ENCODE measurements at places on chromosomes 5 and 9.

GRCh38 chr9:91391412-91391811 is 29.7 kb upstream of the AUH start:
- DNase-seq, result no peak

DNA sequence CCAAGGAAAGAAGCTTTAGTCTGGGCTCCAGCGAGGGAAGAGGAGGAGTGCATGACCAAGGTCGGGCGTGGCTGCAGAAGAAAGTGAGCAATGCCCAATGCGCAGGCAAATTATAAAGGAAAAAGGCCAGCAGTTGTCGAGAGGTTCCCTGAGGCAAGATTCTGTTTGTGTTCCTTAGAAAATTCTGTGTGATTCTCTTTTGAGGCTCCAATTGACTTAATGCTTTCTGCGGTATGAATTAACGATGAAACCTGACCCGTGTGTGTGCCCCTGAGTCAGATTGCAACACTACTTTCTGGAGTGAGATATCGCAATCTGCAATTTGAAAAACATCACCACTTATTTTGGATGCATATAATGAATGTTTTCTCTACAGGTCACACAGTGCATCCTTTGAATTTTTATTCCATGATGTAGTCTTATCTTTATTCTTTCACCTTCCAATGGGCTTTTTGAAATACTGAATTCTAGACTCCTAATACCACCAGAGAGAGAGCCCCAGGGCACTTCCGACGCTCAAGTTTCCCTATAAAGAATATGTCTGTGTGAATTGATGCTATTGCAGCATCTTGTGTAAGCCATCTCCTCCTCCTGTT is 117.9 kb upstream of the IL6ST start:
- no peak for DNase-seq

DNA sequence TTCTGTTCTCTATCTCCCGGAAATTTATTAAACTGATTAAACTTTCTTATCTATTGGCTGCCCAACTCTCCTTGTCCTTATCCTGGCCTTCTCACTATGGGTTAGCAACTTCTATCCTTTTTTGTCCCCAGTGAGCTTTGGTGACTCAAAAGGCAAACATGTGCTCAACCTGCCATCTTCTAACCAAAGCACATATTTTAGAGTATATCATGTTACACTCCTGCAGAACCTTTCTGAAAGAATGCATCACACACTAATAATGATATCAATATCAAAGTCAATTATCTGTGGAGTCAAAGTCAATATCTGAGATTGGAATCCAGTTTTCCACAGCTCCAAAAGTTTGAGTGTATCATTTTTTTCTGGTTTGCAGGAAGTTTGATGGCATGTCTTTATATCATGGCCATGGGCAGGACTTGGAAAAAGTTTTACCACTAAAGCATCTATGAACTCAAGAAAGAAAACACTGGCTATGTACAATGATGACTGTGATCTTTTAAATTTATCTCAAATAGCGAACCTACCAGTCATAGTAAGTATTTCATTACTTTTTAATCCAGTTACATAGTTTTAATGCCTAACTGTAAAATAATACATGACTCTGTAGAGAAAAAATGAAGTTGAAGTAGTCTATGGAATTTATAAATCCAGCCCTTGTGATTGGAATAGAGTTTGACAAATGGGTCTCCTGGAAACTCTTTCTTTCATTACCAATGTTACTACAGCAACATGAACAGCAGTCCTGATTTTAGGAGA is 166.8 kb downstream of the DROSHA start:
- DNase-seq, result no peak

DNA sequence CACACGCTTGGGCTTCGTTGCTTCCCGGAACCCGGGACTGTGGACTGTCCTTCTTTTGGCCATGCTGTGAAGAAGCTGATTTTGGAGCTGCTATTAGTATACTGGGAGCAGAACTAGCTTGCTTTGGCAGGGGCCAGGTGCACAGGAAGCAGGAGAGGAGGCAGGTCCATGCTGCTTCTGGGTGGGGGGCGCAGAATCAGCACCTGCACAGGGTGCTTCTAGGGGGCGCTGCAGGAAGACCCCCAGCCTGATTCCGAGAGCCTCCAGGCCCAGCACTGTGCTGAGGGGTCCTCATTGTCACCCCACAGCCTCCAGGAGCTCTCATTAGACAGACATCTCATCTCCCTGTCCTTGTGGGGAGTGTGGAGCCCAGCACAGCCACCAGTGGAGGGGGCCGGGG is 252.6 kb upstream of the IRX4 start:
- no peak for DNase-seq

GRCh38 chr5:169805527-169805934 is 168.5 kb downstream of the DOCK2 start:
- DNase-seq, result no peak

DNA sequence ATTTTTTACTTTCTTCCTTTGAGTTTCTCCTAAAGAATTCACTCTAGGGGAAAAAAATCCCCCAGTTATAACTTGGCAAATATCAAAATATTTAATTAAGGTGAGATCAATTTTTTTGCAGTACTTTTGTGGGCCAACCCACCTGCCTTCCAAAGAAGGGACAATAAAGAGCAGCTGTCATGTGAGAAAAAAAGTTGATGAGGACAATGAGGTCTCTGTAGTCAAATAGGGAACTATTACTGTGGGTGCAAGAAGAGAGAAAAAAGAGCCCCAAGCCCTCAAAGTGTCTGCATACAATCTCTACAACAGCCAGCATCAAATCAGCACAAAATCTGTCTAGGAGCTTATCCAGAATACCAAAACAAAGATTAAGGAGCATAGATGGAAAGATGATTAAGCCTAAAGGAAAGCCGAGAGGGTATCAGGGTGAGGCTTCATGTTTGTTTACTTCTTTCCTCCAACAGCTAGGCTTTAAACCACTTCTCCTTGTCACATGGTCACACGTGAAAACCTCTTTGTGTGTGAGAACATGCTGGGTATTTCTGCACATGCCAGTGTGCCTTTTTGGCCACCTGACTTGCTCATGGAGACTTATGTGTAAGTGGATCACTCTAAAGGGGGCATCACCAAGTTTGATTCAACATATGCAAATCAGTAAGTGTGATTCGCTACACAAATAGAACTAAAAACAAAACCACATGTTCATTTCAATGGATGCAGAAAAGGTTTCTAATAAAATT is 19.2 kb upstream of the FYB1 start:
- no peak for DNase-seq

DNA sequence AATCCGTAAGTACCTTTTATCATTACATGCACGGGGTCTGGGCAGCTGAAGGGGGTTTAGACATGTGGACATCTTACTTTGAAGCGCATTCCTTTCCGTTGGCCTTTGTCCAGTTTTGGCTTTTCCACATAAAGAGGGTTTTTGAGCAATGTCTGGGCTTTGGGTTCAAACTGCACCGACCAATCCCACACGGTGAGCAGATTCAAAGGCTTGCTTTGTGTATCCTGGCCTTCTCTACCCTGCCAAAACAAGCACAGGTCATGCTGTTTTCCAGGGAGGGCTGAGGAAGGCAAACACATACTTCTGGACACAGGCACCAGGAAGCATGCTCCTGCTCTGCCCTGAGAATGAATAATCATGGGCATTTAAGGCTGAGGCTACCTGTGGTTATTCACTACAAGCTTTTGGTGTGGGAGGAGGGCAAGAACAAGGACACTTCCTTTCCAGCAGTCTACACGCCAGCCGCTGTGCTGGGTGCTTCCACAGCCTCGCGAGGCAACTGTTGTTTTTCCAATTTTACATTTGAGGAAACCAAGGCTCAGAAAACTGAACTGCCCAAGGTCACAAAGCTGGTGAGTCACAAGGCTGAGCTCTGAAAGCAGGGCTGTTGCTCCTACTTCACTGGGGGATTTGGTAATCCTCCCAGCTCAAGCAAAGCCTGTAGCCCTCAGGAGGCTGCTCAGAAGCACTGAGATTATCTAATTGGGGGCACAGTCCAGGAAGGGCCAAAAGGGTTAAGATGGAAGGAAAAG is 59.8 kb upstream of the GOLPH3 start:
- DNase-seq, result peak; percentile 28

DNA sequence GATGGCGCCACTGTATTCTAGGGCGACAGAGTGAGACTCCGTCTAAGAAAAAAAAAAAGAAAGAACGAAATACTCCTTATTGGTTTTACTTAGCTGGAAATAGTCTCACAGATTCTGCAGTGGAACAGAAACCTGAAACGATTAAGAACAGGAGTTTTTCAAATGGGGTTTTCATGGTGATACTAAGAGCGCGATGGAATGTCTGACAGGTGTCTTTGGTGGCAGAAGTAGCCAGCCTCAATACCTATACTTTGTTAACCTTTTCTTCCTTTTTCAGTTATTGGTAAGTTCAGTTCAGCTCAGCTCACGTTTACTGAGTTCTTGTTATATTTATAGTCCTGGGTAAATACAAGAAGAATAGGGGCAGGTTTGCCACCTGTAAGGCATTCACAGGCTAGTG is 123.9 kb downstream of the FOCAD start:
- DNase-seq, result no peak

GRCh38 chr5:39577529-39577928 is 152.7 kb upstream of the DAB2 start:
- DNase-seq, result no peak

DNA sequence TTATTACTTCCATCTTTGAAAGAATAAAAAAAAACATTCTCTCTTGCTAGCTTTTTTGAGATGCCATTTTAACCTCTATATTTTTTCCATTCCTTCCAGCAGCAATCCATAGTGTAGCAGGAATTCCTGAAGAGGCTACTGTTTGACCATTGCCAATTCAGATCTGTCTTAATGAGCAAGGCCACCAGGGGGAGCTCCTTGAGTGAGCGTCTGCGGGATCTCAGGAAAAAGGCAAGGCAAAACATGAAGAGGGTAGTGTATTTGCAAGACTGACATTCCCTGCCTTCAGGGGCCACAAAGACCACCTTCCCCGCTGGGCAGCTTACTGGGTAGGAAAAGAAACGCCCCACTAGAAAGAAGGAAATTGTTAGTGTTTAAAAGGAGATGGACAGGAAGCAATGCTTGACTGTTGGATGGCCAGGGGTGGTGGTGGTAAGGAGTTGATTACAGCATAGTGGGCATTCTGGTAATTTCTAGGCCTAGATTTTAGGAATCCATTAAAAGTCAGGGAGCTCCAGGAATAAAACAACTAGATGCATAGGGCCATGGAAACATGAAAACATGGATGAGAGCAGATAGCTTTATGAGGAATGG is 206.6 kb upstream of the HAPLN1 start:
- peak; percentile 78 for DNase-seq

DNA sequence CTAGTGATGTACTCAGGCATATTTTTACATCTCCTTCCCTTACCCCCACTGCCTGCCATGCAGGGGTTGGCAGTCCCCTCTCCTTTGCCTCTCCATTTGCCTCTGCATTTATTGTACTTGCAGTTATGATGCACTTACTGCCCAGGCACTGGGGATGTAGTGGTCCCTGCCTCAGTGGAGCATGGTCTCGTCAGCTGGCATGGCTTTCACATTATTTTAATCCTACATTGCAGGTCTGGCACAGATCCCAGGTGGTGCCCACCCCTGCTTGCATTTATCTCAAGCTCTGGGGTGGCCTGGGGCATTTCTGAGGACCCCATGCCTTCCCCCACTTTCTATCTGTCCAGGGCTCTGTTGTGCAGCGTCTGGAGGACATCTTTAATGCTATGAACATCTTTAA is 23.2 kb upstream of the PITX1 start:
- DNase-seq, result no peak

DNA sequence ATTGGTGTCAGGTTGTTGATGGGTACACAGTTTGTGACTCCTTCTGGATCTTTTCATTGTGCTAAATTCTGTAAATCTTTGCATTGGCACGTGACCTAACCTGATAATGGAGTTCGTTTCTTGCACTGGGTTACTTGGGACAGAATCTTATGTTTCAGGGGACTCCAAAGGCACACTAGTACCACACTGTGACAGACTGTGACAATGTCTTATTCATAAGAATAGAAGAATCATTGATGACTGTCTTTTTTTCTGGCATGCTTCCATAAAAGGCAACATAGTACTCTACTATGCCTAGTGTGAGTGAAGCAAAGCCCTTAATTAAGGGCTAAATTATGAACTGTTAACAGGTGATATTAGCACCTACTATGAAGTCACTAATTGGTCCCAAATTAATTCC is 35.4 kb upstream of the RICTOR start:
- no peak for DNase-seq

DNA sequence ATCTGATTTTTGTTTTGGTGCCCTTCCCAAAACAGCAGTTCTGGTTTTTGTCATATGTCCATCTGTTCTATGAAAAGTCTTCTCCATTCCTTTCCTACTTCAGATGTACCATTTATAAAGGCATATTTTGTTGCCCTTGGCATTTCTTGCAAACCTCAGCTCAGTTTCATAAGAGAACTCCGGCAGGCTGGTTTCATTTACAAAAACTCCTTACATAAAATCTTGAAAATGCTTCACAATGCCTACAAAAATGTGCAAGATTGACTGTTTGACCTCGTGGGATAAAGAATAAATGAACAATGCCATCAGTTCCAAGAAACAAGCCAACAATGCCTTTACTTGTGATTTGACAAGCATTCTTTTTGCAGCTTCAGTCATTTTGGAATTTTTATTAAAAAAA is 39.1 kb upstream of the CTNNAL1 start:
- no peak for DNase-seq

DNA sequence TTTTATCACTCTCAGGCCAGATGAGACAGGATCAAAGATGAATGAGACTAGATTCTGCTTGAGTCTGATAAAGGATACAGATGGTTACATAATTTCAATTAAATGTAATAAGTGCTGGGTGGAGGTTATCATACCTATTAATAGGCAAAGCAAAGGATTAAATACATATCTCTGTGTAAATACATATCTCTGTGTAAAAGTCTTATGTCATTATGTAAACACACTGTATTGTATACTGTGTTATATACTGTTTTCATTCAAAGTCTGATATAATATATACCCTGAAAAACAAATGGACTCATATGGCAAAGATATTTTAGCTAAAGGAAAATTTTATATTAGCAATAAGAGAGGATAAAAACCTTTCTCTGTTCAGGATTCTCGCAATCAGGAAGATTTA is 605.8 kb upstream of the PTGER4 start:
- no peak for DNase-seq

GRCh38 chr5:59164041-59164830 is 581.4 kb downstream of the RAB3C start:
- DNase-seq, result no peak

DNA sequence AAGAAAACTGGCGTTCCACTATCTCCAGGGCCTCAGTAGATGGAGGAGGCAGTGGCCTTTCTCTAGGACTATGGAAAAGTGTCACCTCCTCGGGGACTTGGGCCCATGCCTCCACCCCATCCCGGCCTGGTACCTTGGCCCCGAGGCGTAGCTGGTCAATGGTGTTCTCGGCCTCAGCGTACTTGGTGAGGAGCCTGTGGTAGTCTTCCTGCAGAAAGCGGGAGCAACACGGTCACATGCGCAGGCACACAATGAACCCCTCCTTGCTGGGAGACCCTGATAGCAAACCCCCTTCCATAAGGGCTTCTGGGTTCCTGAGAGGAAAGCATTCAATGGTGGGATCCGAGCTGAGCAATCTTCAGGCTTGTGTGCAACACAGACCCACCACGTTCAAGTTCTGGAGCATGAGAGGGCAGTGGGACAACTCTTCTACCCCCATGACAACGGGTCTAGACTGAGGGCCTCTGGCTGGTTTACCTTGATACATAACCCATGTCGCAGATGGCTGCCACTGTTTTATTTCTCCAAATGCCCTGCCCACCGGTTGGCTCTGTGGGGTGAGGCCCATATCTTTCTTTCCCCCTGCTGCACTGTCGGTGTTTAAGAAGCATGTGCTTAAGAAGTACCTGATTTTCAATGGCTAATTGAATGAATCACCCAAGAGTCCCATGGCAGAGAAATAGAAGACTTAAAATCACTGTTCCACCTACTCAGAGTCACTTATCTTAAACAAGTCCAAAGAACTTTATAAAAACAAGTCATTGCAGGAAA is 13.6 kb downstream of the AKNA start:
- no peak for DNase-seq

- DNase-seq, result no peak
Observed at GRCh38 chr5:108271127-108271526, 110.8 kb downstream of the FBXL17 start.

Data from hypothalamus (tissue), 51 donors.